ENCODE measurements at places on chromosomes 5 and 9.
A peak's percentile ranks its signal among the peaks of the same experiment; 100 is the strongest.

DNA sequence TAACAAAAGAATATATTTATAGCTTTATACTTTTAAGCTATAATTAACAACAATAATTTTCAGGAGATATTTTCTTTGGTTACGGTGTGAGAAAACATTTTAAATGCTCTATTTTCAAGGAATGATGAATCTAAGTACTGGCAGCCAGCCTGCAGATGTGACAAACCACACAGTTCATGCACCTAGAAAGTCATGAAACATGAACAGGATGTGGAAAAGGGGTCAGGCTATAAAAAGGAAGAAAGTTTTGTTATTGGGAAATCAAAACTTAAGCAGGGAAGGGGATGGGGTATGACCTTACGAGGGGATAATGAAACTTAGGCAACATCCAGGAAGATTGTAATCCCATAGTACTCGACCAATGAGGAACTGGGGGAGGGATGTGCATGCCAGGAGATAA lies 508.7 kb upstream of the GRAMD2B start:
- no peak for DNase-seq

DNA sequence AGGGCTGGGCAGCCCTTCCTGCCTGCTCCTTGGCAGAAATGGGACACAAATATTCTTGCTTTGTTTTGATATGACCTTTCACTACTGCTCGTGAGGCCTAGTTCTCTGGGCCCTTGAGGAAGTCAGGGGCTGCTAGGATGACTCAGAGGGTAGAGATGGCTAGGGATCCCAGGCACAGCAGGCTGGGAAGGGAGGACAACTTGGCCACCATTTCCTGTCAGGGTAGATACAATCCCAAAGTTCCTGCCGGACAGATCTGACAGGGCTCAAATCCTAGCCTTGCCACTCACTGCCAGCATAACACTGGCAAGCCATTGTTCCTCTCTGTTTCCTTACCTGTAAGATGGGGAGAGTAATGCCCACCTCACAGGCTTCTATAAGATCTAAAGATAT lies 31.7 kb upstream of the MEIKIN start:
- no peak for DNase-seq

DNA sequence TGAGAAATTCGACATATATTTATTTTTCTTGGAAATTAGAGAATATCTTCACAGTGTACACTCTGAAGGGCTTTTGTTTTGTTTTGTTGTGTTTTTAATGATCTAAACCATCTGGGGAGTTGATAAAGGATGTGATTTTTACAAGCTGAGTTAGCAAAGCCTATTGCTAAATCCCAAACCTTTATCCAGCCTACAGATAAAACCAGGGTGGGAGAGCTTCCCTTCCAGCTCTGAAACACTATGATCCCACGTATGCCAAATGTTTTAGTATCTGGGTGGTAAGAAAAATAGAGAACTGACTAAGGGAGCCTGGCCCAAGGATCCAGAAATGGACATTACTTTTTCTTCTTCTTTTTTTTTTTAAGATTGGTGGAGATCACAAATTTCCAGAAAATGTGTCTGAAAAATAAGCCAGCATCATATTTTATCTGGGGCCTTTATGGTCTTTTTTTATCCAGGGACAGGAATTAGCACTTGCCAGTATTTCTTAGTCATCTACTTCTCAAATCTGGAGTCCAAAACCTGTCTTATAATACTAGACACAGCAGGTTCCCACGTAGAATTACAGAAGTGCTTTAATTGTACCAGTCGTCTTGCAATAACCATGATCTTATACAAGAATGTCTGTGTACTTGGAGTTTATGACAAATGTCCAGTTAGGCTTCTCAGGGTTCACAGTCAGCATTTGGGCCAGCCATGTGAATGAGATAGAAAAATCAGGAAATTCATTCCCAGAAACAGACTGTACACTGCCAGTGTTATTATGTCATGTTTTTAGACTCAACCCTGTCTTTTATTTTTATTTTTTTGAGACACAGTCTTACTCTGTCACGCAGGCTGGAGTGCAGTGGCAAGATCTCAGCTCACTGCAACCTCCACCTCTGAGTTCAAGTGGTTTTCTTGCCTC lies 290.8 kb upstream of the MPDZ start:
- no peak for DNase-seq

DNA sequence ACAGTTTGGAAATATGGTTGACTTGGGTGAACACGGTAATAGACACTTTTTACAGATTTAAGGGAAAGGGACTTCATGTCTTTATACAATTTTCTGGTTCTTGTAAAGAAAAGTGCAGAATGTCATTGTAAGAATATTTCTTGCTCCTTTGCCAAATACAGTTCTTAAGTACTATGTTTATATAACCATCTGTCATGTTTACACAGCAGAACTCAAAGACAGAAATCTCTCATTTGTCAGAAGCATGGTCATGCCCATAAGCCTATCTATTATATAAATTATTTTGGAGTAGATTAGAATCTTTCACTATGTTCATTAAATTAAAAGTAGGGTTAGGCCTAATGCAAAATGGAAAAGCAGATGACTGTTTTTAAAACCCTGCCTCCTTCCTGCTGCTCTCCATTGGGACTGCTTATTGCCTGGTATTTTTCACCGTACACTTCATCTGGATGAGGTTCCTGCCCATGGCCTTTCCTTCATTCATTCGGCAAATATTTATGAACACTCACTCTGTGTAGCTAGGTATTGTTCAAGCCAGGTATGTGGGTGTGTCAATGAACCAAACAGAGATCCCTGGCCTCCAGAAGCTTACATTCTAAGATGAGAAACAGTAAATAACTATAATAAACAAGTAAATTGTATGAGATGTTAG lies 558.1 kb downstream of the NR2F1-AS1 start:
- DNase-seq = peak; percentile 16

Data from NCI-H524 (cell line).